ENCODE measurements at places on chromosomes 12 and 14.

DNA sequence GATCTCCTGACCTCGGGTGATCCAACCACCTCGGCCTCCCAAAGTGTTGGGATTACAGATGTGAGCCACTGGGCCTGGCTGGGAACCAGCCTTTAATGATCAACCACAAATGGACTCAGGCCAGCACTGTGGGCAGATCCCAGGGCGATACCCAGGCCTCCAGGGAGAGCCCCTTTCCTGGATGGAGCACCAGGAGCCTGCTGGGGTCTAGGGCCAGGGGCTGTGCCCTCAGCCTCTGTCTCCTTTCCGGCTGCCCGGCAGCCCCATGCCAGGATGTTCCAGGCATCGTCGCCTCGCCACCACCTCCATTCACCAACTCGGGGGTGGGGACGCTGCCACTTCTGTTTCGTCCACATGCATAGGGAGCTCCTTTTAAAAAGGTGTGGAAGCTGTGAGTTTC is 2.3 kb downstream of the ADGRD1 start:
- no peak for DNase-seq

GRCh38 chr12:104790296-104791125 is 167.6 kb downstream of the SLC41A2 start:
- peak; percentile 42 for DNase-seq

DNA sequence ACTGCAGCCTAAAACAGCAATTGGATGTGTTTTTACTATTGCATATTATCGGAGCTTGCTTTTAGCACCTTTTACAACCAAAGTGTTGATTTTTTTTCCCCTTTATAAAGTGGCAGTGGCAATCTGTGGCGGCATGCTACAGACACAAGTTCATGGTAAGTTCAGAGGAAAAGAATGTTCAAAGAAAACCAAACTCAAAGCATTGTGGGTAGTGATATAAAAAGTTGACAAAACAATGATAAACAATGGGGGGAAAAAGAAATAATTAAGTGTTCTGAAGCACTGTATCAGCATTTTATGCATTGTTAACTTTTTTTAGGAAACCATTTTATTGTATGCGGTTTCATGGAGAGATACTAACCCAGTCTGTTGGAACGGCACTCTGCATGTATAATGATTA is 492.0 kb upstream of the SOX5 start:
- DNase-seq, result no peak

GRCh38 chr14:75231320-75231719 is 47.3 kb upstream of the FOS start:
- no peak for DNase-seq

- DNase-seq, result peak; percentile 37
Observed at GRCh38 chr14:59631237-59631636, 54.6 kb upstream of the CCDC175 start.

DNA sequence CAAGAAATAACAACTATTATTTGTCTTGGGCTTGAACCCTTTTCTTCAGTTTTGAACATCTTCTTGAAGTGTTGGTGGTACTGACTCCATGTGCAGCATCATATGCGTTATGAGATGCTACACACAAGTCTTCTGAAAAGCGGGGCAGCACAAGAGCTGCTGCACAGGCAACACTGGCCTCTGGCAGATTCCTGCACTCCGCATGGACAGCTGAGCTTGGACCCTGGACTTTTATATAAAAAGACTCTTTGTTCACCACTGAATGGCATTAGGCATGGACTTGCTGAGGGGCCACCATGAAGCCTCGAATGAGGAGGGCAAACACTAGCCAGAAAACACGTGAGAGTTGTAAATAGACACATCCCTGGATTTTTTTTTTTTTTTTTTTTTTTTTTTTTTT is 210.8 kb upstream of the NPAS3 start:
- DNase-seq, result no peak

DNA sequence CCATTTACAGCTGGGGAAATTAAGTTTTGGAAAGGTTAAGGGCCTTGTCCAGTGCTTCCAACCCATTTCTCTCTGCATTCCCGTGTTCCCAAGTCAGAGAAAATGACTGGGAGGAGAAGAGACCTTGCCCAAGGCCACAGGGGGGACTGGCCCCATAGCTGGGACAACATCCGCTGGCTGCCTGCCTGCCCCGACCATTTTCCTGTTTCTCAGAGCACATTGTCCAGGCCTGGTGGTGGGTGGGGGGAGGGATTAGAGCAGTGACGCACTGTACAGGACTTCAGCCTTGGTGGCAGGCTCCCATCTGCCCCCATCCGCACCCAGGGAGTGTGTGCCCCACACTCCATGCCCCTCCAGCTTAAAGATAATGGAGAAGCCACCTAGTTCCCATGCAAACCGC is 27.7 kb downstream of the DIO3 start:
- DNase-seq, result no peak

GRCh38 chr14:68541178-68541896 is 251.5 kb downstream of the ZFP36L1 start:
- no peak for DNase-seq

DNA sequence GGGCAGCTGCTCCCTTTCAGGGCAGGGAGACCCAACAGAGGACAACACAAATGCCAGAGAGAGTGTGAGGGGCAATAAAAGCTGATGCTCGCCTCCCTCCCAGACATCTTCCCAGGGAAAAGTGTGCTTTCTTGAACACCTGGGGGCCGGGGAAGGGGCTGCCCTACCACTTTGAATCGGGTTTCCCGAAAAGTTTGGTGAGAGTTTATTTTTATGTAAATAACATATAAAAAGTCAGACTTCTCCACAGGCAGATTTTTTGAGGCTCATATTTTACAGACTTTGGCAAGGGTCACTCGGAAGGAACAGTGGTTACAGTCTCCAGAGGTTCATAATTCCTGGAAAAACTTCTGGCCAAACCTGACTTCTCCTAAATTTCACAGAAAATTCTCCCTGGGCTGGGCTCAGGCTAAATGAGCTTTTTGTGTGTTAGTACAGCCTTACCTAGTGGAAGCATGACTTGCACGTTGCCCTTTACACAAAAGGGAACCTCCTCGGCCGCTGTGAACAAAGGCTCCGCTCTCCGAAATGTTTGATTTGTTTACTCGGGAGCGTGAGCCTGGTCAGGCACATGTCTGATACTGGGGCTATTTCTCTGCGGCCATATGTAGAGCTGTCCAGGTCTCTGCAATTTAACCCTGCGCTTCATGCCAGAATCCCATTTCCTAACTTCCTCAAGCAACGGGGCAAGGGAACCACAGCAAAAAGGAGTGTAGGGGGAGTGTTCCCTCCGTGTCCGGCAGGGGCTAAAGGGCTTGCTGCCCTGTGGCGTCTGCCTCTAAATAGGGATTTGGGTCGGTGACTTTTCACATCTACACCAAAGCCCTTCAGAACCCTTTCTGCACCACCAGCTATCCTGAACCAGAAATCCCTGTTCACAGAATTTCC is 3.4 kb downstream of the RTL1 start:
- DNase-seq, result no peak

GRCh38 chr12:124493809-124494750 is 73.3 kb downstream of the NCOR2 start:
- DNase-seq, result no peak

DNA sequence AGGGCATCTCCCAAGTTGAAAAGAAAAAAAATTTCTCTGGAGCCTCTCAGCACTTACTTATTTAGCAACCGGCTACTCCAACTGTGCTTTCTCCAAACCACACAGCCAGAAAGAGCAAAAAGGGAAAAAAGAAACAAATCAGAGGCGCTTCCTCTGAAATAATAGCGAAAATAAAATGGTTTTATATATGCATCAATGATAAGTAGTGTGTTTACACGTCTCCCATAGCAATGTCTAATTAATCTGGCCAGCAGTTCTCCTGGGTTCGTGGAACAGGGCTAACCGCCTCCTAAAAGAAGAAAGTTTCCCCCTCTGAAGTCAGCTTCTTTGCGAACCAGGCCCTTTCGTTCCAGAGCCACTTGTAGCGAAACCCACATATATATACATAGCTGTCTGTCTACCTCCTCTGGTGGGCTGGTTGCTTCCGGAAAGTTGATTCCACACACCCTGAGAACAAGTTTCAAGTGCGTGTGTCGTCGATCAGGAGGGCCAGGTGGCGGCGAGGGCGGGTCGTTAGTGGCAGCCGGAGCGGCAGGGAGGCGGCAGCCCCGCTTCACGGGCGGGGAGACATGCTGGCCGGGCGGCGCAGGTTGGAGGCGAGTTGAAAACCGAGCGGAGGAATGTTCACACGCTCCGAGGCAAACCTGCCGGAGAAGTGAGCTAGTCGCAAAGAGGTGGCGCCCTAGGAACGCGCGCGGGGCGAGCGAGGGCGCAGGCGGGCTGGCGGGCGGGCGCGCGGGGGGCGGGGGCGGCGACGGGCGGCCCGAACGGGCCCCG is 2.7 kb downstream of the PTHLH start:
- DNase-seq, result peak; percentile 53

DNA sequence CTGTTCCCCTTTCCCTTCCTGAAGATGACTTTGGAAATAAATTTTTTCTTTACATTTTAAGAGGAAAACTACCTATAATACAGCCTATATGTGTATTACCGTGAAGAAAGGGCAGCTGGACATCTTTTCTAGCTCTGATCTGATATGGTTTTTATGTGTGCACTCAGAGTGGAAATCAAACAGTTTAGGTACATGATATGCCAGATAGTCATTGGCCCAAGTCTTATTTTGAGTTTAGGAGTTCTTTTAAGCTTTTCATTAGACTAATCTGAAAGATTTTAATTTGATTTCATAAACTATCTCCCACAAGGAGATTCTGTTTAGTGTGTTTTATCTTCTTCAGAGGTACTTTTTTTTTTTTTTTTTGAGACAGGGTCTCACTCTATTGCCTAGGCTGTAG is 48.8 kb downstream of the KIAA0586 start:
- DNase-seq, result no peak

DNA sequence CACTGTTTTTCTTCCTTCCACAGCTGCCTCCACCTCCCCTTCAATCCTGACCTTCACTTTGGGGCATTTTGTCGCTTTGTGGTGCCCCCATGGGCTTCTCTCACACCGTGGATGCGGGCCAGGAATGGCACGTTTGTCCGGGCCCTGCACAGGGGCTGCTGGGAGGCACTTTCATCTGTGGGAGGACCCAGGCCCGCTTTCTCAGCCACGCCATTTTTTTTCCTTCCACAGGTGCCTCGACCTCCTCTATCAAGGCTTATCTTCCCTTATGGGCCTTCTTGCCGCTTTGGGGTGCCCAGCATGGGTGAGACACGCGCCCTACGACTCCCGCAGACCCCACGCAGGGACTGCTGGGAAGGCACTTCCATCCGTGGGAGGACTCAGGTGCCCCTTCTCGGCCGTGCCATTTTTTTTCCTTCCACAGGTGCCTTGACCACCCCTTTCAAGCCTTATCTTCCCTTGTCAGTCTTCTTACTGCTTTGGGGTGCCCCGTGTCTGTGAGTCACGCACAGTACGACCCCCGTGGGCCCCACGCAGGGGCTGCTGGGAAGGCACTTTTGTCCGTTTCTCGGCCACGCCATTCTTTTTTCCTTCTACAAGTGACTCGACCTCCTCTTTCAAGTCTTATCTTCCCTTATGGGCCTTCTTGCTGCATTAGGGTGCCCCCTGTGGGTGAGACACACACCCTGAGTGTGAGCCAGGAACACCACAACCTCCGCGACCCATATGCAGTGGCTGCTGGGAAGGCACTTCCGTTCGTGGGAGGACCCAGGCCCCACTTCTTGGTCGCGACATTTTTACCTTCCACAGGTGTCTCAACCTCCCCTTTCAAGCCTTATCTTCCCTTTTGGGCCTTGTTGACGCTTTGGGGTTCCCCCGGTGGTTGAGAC is 270.7 kb downstream of the ALG10 start:
- DNase-seq, result no peak

- DNase-seq, result no peak
Observed at GRCh38 chr12:9098463-9099026, 17.2 kb downstream of the A2M start.

DNA sequence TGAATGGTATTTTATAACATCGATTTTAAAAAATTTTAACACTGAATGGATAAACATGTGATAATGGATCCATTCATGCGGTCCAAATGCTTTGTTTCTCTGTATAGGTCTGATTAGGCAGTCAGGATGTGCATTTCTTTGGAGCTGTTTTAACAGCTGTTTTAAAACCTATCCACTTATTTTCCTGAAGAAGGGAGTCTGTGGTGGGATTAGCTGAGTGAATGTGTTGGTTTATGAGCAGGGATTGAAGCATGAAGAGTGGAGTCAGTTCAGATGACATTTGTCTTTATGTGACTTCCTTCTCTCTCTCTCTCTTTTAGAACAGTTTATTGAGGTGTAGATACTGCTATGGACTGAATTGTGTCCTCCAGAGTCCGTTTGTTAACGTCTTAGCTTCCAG is 37.7 kb downstream of the GLT8D2 start:
- no peak for DNase-seq

DNA sequence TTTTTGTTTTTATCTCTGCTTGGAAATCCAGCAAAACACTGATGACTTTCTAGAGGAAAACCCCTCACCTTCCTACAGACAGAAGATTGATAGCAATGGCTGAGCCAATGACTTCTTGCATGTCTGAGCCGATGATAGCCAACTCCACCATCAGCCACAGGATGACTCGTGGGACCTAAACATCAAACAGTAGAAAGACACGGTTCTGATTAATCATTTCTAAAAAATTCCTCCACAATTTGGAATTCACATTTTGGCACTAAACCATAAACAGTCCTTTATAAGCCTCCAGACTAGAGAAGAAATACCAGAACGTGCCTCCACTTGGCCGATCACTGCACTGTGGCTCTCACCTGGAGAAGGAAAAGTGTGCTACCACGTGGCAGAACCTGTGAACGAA is 25.9 kb downstream of the SLC11A2 start:
- DNase-seq, result no peak

GRCh38 chr12:59823567-59823966 is 227.7 kb downstream of the SLC16A7 start:
- DNase-seq, result no peak

GRCh38 chr14:96304956-96305355 is 48.9 kb downstream of the BDKRB1 start:
- DNase-seq, result no peak
